Testis (tissue), 5 donors: ENCODE measurements at places on chromosomes 6 and 20.

DNA sequence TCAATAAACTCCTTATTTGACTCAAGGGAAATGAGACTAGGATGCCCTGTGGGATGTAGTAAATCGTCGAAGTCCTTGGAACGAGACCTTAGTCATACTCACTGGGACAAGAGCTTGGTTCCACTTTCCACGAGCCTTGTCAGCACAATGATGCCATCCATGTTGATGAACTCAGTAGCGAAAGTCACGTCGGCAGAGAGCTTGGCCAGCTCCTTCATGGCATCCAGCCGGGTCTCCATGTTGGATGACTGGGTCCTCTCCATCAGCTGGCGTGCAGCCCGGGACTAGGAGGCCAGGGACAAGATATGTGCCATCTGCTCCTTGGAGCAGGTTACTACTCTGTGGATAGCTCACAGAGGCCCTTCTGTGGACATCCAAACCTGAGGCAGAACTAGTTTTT, 17.5 kb downstream of the ELMO2 start:
- no peak for DNase-seq

DNA sequence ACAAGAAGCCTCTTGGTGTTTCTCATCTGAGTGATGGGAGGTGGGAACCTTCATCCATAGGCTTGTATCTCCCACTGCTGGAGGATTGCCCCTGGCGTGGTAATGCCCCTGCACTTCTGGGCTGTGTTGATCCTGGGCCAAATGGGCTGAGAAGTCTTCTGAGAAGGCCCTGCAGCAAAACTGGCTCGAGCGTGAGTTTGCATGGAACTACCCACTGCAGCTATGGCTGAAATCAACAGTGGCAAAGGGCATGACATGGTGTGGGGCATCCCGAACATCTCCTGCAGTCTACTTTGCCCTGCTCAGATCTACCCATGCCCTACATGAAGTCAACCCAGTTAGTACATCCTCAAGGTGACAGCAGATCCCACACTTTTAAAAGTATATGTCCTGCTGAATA, 130.6 kb downstream of the NRN1 start:
- no peak for DNase-seq

DNA sequence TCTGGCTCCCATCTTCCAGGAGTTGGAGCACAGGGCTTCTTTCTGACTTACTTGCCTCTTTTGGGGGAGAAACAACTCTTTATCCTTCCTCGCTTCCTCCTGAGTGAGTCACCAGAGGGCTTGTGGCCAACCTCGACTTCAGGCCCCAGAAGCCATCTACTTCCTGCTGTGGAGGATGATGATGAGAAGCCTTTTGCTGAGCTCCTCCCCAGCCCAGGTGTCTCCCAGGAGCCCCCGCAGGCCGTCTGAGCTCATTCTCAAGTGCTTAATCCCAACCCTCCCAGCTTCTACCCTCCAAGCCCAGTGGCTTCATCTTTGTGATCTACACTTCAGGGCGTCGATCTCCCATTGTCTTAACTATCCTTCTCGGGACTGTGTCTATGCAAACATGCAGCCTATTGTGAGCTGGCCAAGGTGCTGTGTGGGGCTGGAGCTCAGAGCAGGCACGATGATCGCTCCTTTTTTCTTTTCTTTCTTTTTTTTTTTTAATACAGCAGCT, 27.9 kb downstream of the SDCBP2 start:
- no peak for DNase-seq

- no peak for DNase-seq
Observed at GRCh38 chr20:59996108-59996507, 37.9 kb downstream of the CDH26 start.

DNA sequence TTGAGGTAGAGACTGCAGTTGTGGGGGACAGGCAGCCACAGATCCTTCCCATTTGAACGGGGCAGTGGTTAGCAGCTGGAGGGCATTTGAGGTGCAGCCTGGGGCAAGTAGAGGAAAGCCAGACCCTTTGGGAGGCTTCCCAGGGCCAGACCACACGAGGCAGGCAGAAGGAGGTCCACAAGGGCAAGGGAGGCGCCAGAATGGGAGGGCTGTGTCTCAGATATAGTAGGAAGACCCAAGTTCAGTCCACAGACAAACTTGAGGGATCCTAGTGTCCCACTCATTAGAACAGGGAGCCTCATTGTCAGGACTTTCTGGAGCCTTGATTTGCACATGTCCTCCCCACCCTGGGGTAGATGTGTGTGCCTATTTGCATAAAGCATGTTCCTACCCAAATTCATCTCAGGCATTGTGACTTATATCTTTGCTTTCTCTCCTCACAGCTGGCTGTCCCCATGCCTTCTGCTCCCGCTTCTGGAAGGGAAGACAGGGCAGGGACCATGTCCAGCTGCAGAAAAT, 166.0 kb downstream of the VEGFA start:
- DNase-seq: no peak

GRCh38 chr6:112249489-112249888, 4.9 kb downstream of the LAMA4 start:
- DNase-seq: no peak

DNA sequence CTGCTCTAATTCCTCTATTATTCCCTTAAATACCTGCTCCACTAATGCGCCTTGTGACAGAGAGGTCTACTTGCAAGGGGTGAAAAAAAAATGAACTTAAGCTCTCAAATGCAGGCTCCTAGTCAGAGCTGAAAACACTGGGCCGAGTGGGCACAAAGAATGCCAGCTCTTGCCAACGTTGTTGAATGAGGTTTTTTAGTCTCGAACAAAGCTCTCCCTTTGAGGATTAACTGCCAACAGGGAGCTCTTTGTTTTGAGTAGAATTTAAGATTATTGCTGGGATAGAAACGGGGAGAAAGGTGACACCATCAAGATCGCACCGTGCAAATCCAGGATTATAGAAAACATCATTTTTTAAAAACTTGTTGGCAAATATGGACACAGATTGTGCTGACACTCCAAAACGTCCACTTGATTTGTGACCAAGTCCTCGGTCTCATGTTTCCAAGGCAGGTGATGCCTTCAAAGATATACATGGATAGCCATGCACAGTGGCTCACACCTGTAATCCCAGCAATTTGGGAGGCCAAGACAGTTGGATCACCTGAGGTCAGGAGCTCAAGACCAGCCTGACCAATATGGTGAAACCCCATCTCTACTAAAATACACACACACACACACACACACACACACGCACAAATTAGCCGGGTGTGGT, 163.2 kb downstream of the BMP7 start:
- DNase-seq: no peak

- no peak for DNase-seq
Observed at GRCh38 chr6:52491203-52492069, 71.3 kb downstream of the EFHC1 start.

GRCh38 chr6:128508588-128509296, 11.7 kb downstream of the PTPRK start:
- no peak for DNase-seq

GRCh38 chr6:43444582-43444981, 10.8 kb downstream of the DLK2 start:
- DNase-seq: no peak

- peak; percentile 87 for DNase-seq
Observed at GRCh38 chr20:25032065-25032477, 25.9 kb downstream of the ACSS1 start.

GRCh38 chr6:155352130-155352420, 37.8 kb upstream of the TFB1M start:
- no peak for DNase-seq

GRCh38 chr6:14713008-14713960, 532.6 kb upstream of the JARID2 start:
- DNase-seq: peak; percentile 62

GRCh38 chr6:116399287-116399686, 28.5 kb downstream of the DSE start:
- DNase-seq: no peak

DNA sequence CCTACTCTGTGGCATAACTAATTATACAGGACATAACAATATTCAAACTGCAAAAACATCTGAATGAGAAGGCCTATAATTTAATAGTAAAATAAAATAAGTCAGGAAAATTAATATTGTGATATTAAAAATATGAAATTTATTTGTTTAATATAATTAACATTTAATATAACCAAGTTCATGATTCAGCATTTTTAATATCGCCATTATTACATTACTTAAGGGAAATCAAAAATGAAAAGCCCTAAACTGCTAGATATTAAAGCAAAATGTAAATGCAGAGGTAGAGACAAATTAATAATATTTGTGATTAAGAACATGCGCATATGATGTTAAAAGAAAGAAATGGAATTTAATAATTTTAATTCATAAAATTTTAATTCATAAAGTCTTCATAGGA, 683.4 kb upstream of the EYS start:
- no peak for DNase-seq

DNA sequence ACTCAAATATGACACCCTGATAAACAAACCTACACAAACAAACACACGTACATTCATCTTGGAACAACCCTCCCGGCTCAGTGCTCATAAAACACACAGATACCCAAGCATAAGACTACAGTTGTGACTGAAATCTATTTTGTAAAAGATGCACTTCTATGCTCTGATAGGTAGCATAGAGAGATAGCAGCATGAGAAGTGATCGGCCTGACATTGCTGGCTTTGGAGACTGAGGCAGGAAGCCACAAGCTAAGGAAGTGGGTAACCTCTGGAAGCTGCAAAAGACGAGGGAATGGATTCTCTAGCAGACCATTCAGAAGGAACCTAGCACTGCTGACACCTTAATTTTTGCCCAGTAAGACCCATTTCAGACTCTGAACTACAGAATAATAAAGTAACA, 1.6 kb upstream of the RNF39 start:
- DNase-seq: no peak

DNA sequence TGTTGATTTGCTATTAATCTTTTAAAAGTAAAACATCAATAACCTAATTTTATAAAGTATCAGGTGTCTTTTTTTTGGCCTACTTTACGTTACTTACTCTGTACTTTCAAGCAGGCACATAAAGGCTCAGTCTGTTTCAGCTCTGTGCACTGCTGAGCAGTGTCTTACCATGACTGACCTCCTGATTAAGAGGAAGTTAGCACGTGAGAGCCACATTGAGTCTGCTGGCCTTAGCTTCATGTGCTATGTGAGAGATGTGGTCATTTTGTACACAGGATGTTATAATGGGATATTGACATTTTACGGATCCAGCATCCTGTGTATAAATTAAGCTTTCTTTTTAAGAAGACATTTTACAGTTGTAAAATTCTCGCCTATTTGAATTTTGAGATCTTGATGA, 31.9 kb downstream of the ARID1B start:
- peak; percentile 70 for DNase-seq

GRCh38 chr6:6565488-6565887, 23.0 kb upstream of the LY86 start:
- DNase-seq: no peak

- DNase-seq: peak; percentile 73
Observed at GRCh38 chr6:42030585-42031506, 19.5 kb upstream of the TAF8 start.

DNA sequence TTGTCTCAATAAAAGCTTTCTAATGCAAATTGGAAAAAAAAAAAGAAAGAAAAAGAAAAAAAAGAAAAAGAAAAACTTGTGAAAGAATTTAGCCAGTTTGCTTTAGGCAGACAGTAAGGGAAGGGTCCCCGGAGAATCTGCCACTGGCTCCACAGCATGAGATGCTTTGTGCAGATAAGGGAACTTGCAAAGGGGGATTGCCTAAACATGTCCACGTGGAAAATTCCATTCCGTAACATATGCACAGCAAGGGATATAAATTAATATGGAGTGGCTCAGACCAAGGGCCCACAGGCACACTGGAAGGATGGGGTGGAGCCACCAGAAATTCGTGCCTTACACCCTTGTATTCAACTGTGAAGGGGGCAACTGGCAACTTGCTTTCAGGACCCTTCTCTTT, 45.4 kb downstream of the MKKS start:
- DNase-seq: no peak

DNA sequence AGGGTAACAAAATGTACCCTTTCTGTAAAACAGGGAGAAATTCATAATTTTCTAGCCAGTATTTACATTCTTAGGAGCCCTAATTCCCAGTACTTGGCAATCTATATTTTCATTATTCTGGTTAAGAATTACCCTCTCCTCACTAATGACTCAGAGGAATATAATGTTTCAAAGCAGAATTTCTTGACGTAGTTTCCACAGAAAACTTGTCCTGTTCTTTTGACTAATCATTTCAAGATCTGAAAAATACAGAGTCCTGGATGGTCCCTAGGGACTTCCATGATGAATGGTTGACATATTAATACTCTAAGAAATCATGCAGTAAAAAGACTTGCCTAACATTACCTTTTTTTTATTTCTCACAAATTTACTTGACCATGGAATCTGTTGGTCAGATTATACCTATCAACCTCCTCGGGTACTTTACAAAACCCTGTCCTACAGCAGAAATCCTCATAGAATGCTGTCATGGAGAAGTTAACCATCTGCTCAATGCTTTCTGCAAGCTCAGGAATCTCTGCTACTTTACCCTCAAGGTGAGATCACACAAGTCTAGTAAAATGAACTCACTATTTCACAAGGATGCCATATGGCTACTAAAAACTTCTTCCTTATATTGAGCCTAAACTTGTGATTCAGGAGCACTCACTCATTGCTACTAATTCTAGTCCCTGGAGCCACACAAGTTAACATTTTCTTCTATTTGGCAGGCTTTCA, 202.1 kb upstream of the CNR1 start:
- DNase-seq: no peak

GRCh38 chr6:63507096-63507495, 65.2 kb upstream of the LOC128125822 start:
- DNase-seq: no peak

DNA sequence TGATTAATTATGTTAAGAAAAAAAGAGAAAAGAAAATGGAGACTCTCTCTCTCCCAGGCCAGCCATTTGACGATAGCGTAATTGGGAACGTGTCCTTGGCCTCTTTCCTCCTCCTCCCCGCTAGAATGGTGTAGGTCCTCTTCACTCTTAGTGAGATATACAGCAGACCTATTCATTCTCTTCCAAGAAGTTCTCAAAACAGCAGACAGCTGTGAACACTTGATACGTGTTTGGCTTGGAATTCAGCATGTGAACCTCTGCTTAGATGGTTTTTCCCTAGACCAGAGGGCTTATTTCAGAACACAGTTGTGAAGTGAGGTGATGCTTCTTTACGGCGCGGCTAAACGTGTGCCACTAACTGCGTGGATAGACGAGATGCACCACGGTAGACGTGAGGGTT, 32.6 kb upstream of the TULP4 start:
- DNase-seq: peak; percentile 63
